Daoy (cell line): ENCODE measurements at places on chromosomes 6 and 20. TPM values are rescaled to one million over a fixed set of nuclear protein-coding genes. Genes with fewer than 3 reads are reported as not detected.

GRCh38 chr6:36197739-36198221 is 1.2 kb downstream of the BRPF3 start:
- DNase-seq, result no peak

DNA sequence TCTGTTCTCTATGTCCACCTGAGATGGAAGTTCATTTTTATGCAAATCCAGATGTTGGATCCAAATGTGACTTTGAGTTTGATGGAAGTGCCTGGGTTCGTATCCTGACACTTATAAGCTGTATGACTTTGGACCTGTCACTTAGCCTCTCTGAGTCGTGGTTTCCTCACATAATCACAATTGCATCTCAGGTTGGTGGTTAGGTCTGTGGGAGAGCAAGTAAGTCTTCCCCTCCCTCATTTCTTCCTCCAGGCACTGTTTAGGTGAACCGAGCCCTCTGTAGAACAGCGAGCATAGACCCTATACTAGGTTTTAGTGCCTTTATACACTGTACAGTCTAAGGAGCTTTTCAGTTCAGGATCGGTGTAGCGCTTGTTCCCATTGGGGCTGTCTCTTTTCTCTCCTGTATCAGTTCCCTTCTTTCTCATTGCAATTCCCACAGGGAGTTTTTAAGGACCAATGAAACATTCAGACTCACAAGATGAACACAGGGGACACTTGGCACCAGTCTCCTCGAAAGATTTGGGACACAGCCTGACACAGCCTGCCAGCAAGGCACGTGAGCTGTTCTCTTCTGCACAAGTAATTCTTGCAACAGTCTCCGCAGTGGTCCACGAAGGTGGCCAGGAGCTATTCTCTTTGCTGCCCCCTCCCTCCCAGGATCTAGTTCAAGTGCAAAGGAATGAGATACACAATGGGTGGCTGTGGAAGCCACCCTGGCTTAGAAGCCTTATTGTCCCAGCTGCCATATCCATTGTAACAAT is 11.8 kb downstream of the TOX2 start:
- DNase-seq, result no peak

DNA sequence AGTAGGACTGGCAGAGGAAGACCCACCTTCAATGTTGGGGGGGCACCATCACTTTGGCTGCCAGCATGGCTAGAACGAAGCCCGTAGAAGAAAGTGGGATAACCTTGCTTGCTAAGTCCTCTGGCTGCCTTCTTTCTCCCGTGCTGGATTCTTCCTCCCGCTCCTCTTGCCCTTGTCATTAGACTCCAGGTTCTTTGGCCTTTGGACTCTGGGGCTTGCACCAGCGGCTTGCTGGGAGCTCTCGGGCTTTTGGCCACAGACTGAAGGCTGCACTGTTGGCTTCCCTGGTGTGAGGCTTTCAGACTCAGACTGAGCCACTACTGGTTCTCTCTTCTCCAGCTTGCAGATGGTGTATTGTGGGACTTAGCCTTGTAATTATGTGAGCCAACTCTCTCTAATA is 28.2 kb downstream of the GSTA2 start:
- DNase-seq, result no peak

GRCh38 chr20:23245553-23246181 is 104.9 kb upstream of the NXT1 start:
- peak; percentile 33 for DNase-seq

- DNase-seq, result no peak
Observed at GRCh38 chr6:117399924-117400323, 25.8 kb downstream of the ROS1 start.

- peak; percentile 90 for DNase-seq
Observed at GRCh38 chr6:30615219-30615957, 1.7 kb downstream of the PPP1R10 start.

GRCh38 chr6:15479761-15480160 is 183.1 kb downstream of the DTNBP1 start:
- peak; percentile 75 for DNase-seq

GRCh38 chr6:154157082-154157481 is 118.0 kb downstream of the OPRM1 start:
- no peak for DNase-seq

GRCh38 chr20:10469056-10469455 is 34.0 kb downstream of the SLX4IP start:
- DNase-seq, result no peak

- DNase-seq, result no peak
Observed at GRCh38 chr20:59177266-59178250, 13.9 kb downstream of the ZNF831 start.

DNA sequence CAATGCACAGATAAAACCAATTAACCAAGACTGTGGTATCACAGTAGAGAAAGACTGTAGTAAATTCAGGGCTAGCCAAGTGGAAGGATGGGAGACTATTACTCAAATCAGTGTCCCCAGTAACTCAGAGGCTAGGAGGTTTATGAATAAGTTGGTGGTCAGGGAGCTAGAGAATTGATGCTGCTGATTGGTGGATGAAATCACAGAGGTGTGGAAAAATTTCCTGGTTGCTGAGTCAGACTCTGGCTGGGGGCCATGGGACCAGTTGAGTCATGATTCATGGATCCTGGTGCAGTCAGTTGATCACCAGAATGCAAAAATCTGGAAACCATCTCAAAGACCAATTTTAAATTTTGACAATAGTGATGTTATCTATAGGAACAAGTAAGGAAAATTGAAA is 555.9 kb downstream of the C6orf118 start:
- no peak for DNase-seq

GRCh38 chr20:15446373-15446772 is 1109.0 kb upstream of the FLRT3 start:
- DNase-seq, result no peak

DNA sequence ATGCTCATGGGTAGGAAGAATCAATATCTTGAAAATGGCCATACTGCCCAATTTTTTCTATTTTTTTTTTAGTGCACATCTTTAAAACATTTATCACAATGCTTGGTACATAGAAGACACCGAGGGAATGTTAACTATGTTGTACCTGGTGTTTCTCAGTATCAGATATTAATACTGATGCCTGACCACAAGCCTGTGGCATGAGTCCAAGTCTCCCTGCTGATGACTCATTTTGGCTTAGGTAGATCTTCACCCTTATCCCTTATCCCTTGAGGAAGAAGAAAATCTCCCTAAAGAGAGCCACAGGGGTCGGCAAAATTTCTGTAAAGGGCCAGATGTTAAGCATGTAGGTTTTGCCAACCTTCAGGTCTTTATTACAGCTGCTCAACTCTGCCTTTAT is 14.5 kb downstream of the CD109 start:
- peak; percentile 77 for DNase-seq

GRCh38 chr6:99022039-99022609 is 74.4 kb upstream of the FBXL4 start:
- DNase-seq, result no peak

DNA sequence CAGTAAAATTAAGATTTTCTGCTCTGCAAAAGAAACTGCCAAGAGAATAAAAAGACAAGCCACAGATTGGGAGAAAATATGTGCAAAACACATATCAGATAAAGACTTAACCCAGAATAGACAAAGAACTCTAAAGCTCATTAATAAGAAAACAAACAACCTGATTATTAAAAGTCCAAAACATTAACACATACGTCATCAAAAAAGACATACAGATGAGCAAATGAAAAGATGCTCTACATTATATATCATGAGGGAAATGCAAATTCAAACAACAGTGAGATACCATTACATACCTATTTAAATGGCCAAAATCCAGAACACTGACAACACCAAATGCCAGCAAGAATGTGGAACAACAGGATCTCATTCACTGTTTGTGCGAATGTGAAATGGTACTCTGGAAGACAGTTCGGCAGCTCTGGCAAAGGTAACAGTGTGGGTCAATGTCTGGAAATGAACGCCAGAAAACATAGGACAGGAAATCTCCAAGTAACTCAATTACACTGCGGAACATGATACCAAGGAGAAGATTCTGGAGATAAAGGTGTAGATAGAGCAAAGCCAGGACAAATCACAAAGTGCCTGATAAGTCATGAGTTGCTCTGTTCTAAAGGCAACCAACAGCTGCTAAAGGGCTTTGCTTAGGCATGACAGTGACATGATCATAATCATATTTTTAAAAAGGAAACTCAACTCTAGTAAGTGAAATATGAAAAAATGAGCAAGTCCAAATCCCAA is 96.8 kb downstream of the PDE10A start:
- no peak for DNase-seq

- no peak for DNase-seq
Observed at GRCh38 chr6:82083646-82084045, 163.9 kb downstream of the IBTK start.

DNA sequence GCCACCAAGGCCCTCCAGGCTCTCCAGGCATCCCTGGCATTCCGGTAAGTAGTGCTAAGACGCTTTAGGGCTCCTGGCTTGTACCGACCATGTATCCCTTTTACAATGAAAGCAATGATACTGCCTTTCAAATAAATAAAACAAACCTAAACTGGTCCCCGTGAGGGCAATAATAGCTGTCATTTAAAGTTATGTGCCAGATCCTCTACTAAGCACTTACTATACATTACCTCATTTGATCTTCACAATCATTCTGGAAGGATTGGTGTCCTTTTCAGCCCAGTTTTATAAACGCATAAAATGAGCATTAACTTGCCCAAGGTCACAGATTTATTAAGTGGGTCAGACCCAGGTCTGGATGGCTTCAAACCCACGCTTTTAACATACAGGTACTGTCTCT is 114.7 kb downstream of the COL9A1 start:
- no peak for DNase-seq

- no peak for DNase-seq
Observed at GRCh38 chr6:133275213-133275612, 34.1 kb downstream of the EYA4 start.

DNA sequence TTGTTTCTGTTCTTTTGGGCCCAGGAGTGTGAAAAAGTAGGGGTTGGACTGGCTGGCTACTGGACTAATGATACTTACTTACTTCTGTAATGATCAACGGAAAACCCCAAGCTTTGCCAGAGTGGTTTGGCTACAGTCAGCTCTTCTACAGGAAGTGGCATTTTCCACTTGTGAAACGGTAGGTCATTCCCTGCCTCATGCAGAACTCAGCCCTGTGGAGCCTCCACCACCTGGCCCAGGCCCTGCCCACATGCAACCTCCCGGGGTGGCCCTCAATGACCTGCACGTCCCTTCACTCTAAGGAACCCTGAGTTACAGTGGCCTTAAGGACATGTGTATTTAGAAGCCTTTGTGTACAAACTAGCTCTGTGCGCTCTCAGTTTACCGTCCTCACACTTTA is 140.4 kb downstream of the DTNBP1 start:
- DNase-seq, result no peak

GRCh38 chr20:18567739-18568091 is 483 bp downstream of the SMIM26 start:
- DNase-seq, result no peak

DNA sequence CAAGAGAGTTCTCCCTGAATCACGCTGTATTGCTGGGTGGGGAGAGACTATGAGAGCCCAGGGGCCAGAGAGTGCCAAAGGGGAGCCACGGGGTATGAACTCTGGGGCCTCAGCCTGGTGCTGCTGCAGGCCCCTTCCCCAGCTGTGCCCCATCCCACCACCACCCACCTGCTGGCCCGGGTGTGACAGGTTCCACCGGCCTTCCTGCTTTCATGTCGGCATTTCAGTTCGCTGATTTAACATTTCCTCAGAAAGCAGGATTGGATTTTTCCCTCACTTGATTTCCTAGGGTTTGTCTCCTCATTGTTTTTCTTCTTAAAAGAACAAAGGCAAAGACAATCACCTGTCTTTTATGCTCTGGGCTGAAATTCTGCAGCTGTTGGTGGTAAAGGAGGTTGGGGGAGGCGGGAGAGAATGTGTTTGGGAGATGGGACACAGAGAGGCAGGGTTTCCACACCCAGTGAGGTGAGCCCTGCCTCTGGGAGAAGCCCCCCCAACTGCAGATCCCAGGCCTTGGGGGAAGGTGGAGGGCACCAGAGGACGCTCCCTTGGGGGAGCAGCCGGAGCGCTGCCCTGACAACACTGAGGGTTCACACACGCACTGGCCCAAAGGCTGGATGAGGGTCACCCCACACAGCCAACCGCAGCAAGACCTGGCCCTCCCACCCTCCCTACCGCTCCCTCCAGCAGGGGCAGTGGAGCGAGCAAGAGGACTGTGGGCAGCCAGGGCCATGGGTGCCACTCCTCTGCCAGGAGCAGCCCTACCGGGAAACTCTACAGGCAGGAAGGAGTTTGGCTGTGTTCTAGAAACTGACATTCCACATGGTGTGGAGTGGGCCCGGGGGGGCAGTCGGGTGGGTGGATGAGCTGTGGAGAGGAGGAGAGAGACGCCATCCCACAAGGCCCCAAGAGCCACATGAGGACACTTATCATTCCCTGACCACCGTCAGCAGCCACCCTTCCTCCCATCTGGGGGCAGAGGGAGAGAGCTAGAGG is 10.5 kb upstream of the MLN start:
- DNase-seq, result no peak

GRCh38 chr6:119590066-119590465 is 240.5 kb upstream of the MAN1A1 start:
- no peak for DNase-seq

GRCh38 chr6:25166955-25167748 is 112.0 kb upstream of the CARMIL1 start:
- DNase-seq, result no peak

DNA sequence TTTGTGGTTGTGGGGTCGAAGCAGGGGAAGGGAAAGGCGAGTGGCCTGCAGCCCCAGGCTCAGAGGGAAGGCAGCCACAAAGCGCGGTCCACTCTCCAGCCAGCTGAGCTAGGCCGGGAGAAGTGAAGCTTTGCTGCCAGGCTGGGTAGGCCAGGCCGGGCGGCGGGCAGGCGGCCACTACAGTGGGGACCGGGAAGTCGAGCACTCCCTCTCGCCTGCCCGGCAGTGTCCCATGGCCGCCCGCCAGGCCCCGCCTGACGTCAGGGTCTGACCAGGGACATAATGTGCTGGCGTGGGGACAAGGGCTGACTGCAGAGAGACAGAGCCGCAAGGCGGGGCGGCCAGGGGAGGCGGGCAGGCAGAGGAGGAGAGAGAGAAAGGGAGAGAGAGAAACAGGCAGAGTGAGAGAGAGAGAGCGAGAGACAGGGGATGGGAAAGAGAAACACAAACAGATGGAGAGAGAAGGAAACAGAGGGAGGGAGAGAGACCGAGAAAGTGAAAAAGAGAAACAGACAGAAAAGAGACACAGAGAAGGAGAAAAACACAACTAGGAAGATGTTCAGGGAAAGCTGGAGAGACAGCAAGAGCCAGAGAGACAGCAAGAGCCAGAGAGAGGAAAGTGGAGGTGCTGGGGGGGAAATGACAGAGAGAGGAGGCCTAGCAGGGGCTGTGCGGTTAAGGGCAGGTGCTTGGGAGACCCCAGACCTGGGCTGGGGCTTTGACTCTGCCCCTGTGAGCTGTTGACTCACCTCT is 94.5 kb upstream of the PTPN1 start:
- peak; percentile 67 for DNase-seq

GRCh38 chr6:108728826-108729225 is 119.4 kb upstream of the ARMC2 start:
- no peak for DNase-seq

Gene MTFR2
- total RNA-seq, result 10.1 and 26.0 TPM in 2 replicates

Gene MAS1
- total RNA-seq, result not detected in 2 replicates

Gene PARD6B
- 5.2 and 26.0 TPM in 2 replicates for total RNA-seq

Gene CNR1
- 0.45 and 1.0 TPM in 2 replicates for total RNA-seq

Gene HLA-DMB
- 0.23 and 3.2 TPM in 2 replicates for total RNA-seq

Gene ECT2L
- total RNA-seq, result not detected in 2 replicates

Gene SS18L1
- total RNA-seq, result 10.1 and 10.3 TPM in 2 replicates

Gene HLA-A
- total RNA-seq, result 321 and 324 TPM in 2 replicates

Gene GSTA2
- not detected in 2 replicates for total RNA-seq

Gene L3MBTL3
- not detected in 2 replicates for total RNA-seq

Gene SULF2
- 3.7 and 5.7 TPM in 2 replicates for total RNA-seq

Gene STX7
- total RNA-seq, result 26.5 and 28.4 TPM in 2 replicates

Gene CLIC5
- 0.11 TPM in 1 of 2 replicates, not detected in the other for total RNA-seq

Gene CDH4
- 2.1 and 3.8 TPM in 2 replicates for total RNA-seq

Gene CFAP61
- total RNA-seq, result 1.5 TPM in 1 of 2 replicates, not detected in the other
